ENCODE measurements at places on chromosomes 3 and 15.

- no peak for DNase-seq
Measured at GRCh38 chr3:171234298-171235010, 207.9 kb upstream of the SLC2A2 start.

DNA sequence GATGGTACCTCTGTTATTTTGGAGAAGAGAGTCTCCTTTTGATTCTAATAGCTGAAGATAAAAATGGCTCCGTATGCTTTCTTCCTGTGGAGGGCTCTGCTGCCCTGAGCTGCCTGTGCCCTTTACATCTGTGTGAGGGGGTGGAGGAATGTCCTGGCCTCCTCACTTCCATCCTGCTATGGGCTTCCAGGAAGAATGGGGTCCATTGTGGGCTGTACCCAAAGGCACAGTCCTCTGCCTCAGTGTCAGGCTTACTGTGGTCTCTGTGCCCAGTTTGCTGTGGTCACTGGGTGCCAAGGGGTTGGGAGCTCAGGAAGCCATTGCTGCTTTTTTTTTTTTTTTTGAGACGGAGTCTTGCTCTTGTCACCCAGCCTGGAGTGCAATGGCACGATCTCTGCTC is 14.4 kb downstream of the DAG1 start:
- DNase-seq = no peak

GRCh38 chr3:154795582-154795981 is 284.5 kb upstream of the MME start:
- DNase-seq = no peak

DNA sequence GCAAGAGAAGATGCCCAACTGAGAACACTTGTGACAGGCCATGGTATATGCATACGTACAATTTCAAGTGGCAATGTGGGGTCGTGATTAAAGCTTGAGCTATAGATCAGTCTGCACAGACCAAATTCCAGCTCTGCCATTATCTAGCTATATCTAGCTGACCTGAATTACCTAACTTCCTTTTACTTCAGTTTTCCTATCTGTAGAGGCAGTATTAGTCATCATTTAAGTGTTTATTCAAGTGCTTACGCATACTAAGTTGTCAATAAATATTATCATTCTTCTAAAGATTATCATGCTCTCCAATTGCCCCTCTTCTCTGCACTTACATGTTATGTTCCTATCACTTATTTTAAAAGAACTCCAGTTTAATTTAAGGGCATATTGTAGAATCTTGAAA is 87.9 kb downstream of the ARPP21 start:
- no peak for DNase-seq

GRCh38 chr15:98455904-98456303 is 192.4 kb upstream of the IGF1R start:
- no peak for DNase-seq
